ENCODE measurements at places on chromosomes 6 and 20.

GRCh38 chr6:121657972-121658371 is 222.5 kb downstream of the GJA1 start:
- no peak for DNase-seq

DNA sequence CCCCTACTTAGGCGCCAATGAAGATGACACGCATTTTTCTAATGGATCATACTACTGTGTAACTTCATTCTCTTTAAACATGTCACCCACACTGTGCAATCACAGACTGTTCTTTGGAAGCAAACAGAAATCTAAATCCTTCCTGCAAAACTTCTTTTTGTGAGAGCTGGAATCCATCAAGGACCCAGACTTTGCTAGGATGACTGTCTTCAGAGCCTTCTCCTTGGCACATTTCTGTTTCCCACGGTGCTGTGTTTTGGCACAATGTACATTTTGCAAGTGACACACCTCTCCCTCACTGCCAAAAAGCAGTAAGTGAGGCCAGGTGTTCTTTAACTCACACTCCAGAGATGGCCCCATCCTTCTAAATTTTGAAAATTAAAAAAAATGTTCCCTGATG is 21.7 kb upstream of the TAGAP start:
- DNase-seq = no peak

GRCh38 chr6:53290537-53291510 is 57.9 kb downstream of the ELOVL5 start:
- no peak for DNase-seq

GRCh38 chr20:62437927-62438326 is 10.6 kb upstream of the RBBP8NL start:
- peak; percentile 8 for DNase-seq

- DNase-seq = no peak
Observed at GRCh38 chr6:35385457-35386202, 43.3 kb downstream of the PPARD start.

GRCh38 chr20:59825563-59825920 is 107.9 kb downstream of the SYCP2 start:
- no peak for DNase-seq

DNA sequence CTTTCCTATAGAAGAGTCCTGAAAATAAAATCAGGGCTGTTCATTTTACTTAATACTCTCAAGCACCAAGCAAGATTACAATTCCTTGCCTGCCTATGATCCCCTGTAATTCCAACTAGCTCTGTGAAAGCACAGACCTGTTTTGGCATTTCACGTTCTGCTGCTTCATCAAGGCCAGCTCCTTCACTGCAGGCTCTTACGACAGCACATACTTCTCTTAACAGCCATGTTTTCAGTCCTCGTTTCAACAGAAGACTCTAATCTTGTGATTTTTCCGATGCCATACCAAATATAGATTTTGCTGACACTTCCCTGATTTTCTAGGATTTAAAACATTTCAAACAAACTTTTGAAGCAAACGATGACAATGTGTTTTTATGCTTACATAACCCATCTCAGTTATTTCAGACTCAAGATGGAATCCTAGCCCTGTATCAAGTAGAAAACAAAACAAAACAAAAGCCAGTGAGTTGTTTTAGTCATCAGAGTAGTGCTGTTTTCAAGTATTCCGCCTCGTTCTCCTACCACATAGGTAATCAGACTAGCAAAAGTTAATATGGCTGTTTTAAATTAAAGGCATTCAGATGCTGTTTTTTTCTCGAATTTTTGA is 616.5 kb upstream of the CITED2 start:
- no peak for DNase-seq

DNA sequence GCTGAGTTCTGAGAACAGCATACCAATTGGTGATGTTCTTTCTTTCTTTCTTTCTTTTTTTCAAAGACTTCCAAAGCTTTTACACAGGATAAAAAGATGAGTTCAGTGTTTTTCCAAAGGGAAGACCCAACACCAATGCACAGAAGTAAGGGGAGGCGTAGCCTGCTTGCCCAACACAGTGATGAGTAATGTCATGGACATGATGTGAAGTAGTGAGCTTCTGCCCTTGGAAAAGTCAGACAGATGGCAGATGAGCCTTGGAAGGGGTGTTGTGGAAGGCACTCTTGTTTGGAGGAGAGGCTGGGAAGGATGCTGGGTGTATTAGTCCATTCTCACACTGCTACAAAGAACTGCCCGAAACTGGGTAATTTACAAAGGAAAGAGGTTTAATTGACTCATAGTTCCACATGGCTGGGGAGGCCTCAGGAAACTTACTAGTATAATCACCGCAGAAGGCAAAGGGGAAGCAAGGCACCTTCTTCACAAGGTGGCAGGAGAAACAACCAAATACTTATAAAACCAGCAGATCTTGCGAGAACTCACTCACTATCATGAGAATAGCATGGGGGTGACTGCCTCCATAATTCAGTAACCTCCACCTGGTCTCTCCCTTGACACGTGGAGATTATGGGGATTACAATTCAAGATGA is 12.6 kb downstream of the LRP11 start:
- DNase-seq = no peak

DNA sequence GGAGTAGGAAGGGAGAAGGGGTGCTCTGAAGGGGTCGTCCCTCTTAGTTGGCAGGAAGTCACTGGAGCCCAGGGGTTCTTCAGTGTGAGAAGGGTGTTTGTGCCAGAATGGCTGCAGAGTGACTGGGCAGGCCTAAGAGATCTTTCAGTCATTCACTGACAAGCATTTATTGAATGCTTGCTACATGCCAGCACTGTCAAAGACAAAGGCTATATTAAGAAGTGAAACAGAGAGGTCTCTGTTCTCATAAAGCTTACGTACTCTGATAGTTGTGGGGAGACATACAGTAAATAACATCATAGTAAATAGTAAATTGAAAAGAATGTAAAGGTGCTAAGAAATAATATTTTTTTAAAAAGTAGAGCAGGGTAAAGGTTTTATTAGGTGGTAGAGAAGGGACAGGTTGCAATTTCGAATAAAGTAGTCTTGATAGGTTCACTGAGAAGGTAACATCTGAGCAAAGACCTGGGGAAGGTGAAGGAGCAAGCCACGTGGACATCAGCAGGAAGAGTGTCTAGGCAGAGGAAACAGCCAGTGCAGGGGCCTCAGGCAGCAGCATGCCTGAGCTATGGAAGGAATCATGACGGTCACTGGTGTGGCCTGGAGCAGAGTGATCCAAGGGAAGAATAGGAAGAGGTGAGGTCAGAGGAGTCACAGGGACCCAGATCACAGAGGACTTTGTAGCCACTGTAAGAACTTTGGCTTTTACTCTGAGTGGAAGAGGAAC is 36.3 kb upstream of the RNF8 start:
- DNase-seq = no peak

DNA sequence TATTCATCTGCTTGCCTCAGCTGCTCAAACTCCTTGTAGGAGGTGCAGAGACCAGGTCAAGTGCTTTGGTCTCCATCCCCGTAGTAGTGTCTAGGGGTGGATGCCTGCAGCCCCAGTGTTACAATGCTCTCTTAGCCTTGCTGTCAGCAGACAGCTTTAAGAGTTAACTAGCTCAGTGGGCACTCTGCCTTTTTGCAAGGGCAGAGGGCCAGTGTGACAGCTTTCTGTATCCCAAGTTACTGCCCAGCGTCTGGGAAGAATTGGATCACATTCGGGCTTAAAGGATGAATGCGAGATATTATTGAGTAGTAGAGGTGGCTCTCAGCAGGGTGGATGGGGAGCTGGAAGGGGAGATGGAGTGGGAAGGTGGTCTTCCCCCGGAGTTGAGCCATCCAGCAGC is 339.9 kb upstream of the RNF217 start:
- no peak for DNase-seq

GRCh38 chr6:109095835-109096084 is 453 bp downstream of the CEP57L1 start:
- DNase-seq = no peak

DNA sequence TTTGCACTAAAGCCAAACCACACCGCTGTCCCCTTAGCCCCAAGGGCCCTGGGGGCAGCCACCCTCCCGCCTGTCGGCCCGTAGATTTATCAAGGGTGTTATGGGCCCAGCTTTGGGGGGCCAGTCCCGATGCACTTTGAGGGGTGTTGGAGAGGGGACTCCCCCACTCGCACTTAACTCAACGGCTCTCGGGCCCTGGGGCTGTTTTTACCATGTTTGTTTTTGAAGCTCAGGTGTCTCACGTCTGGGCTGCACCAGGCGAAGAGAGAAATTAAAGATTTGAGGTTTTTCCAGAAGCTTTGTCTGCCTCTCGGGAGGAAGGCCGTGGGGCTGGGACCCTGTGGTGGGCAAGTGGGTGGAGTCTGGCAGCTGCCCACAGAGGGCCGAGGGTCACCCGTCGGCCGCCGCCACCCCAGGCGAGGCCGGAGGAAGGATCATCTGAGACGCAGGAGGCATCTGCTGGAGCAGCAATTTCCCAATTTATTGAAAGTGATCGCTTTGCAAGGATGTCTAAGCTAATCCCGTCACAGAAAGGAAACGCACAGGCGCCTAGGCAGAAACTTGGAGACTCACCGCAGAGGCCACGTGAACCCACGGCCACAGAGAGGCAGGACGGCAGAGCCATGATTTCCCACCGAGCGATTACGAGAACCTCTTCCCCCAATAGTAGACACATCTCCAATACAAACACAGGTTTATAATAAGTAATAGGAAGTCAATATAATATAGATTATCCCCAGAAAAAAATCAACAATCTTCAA is 3.8 kb downstream of the SLC2A4RG start:
- DNase-seq = no peak

GRCh38 chr20:33309631-33310030 is 26.6 kb downstream of the BPIFB1 start:
- no peak for DNase-seq

- no peak for DNase-seq
Observed at GRCh38 chr20:17343656-17344452, 117.0 kb downstream of the PCSK2 start.

DNA sequence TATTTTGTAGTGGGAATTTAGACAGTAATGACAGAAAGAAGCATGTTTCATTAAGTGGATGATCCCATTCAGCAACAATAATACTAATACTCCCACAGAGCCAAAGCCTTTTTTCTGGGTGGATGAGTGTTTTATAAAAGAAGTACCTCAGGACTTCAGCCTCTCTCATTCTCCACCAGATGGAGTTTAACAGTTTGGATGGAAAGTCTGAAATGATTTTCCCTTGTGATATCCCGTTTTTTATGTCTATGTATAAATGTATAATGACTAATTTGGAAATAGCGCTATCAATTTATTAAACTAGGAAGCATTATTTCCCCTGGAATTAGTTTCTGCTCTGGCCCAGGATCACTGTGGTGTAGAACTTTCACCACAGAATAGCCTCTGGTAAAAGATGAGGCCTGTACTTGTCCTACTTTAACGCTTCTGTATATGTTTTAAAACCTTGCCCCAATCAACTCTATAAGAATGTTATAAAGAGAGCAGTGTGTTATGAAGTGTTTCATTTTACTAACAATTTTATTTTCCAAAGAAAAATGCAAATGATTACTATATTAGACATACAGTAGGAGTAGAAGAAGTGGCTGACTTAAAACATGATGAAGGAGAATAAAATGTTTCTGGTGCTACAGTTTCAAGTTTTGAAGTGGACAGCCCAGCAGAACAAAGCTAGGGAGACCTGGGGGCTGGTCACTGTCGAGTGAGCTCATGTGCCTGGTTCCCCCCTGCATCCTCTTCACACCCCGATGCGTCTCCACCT is 135.6 kb downstream of the HIVEP1 start:
- no peak for DNase-seq

DNA sequence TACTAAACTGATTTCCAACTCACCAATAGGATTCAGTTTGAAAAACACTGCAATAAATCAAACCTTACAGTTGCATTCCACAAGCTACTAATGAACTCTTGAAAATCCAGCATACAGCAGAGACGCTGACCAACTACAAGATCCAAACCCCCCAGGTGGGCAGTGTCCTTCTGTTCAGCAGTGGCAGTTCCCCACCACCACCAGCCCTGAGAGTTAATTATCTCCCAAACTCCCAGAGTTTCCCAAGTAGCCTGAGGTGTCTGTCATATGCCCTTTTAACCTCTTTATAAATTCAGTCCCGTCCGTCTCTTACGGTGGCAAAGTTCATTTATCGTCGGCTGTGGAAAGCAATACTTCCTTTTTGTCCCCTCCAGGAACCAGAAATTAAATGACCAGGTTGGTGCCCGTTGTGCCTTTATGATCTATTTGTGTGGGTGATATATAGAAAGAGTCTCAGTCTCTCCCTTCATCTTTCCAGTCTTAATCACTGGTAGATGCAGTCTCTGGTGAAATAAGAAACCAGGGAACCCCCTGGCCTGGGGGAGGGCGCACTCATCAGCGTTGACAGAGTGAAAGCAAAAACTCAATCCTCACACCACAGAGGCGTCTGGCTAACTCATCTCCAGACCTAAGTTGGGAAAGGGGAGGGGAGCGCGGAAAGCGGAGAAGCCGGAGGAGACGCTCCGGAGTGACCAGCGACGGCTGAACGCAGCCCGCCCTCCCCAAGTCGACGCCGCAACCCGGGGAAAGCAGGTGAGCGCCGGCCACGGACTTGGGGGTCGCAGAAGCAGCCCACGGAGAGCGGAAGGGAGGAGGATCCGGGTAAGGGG is 717 bp downstream of the MRPL14 start:
- DNase-seq = no peak

GRCh38 chr20:24469894-24470745 is 691 bp downstream of the SYNDIG1 start:
- DNase-seq = peak; percentile 60

DNA sequence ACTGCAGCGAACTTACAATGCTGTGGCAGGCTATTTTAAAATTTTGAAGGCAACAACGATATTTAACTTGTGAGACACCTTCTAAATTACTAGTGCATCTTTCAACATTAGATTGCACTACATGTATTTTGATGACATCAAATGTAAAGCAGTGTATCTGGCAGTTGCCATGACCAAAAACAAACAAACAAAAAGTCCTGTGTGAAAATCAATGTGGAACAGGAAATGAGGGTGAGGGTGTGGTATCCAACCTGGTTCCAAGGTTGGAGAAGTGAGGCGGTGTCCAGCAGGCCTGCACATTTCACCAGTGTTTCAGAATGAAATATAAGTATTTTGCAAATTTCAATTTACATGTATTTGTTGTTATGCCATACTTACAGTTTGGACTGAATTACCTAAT is 112.0 kb downstream of the LAMP5 start:
- no peak for DNase-seq

GRCh38 chr6:29675561-29675960 is 5.4 kb downstream of the ZFP57 start:
- DNase-seq = no peak

DNA sequence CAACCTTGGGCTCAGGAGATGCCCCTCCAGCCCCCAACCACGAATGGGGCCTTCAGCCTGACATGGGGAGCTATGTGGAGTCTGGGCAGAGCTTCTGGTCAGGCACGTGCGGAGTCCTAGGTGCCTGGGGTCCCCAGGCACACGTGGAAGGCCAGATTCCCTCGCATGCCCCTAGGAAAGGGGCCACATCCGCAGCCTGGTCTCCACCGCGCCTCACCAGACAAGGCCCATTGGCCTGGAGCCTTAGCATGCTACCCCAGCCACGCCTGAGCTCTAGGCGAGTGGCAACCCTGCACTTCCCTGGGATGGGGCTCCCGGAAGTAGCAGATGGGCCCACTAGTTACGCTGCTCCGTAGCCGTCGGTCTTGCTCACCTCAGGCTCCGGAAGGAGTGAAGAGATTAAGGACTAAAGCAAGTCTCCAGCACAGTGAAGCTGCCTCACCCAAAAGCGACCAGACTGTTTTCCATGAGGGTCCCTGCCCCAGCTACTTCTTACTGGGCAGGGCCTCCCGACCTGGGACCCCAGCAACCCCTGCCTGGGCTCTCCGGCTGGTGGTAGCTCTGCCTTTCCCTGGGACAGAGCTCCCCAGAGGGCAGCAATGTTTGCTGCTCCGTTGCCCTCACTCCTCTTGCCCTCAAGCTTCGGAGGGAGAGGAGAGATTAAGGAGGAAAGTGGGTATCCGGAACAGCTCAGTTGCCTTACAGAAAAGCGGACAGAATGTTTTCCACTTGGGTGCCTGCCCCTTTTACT is 93.2 kb upstream of the IMPG1 start:
- no peak for DNase-seq
